Activated naive CD4-positive, alpha-beta T cell treated with Interleukin-2 at 50 U/mL for 16 hours (primary cell): ENCODE measurements at places on chromosomes 2 and 18.

- DNase-seq = no peak
Observed at GRCh38 chr2:27241761-27242613, 20.9 kb downstream of the SLC30A3 start.

GRCh38 chr18:49865401-49865800, 52.1 kb upstream of the ACAA2 start:
- no peak for DNase-seq

- no peak for DNase-seq
Observed at GRCh38 chr2:128472789-128473174, 154.1 kb upstream of the HS6ST1 start.

- DNase-seq = peak; percentile 72
Observed at GRCh38 chr18:77101410-77102258, 30.9 kb downstream of the MBP start.

DNA sequence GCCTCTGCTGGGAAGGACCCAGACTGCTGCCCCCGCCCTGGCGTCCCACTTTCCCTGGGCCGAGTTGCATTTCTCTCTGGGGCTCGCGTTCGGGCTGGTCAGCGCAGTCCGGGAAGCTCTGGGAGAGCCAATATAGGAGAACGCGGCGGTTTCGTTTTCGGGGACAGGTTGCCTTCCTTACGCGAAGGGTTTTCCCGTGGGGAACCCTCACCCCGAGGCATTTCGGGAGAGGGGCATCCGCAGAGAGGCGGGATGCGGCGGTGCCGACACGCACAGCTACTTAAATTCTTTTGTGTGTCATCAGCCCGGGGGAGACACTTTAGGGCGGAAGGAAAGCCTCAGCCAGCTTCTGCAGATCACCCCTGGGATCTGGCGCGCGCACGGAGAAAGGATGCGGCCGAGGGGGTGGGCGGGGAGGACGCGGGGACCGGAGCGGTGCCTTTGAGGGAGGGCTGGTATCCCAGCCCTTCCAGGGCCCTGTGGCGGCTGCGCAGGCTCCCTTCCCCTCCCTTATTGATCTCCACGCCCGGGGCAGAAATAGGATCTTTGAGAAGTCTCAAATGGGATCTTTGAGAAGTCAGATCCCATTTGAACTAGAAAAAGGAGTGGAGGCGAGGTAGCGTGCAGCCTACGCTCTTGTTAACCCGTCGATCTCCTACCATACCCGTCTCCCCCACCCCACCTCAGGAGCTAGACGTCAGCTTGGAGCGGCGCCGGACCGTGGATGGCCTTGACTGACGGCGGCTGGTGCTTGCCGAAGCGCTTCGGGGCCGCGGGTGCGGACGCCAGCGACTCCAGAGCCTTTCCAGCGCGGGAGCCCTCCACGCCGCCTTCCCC, 1.2 kb downstream of the GATA6 start:
- DNase-seq = no peak

DNA sequence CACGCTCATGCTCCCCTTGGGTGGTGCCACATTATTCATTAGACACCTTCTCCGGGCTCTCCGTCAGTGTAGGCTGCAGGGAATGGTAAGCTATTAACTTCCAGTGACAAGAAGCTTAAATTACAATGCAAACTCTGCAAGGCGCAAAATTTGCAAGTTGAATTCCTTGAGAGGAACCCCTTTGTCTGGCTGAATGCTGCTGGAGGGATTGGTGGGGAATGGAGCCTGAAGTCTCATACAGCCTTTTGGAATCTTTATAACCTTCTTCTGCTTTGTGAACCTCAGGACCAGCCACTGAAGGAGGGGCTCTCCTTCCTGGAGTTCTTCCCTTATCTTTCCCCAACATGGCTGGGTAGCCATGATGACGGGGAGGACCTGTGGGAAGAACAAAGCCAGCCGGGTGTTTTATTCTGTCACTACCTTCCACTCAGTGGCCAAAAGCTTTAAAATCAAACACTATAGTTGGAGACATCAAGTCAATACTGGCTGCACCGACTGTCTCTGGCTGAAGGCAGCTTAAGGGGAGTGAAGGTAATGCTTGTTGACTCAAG, 220.9 kb upstream of the EPHA4 start:
- DNase-seq = no peak

DNA sequence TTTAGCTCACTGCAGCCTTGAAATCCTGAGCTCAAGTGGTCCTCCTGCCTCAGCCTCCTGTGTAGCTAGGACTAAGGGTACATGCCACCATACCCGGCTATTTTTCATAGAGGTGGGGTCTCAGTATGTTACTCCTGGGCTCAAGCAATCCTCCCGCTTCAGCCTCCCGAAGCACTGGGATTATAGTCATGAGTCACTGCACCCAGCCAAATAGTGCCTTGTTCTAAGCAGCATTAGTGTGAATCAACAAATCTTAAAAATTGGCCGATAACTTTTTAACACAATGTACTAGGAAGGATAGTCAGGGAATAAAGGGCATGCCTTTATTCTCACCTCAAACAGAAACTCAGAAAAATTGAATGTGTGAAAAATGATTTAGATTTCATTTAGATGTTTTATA, 51.6 kb downstream of the XRCC5 start:
- DNase-seq = no peak

DNA sequence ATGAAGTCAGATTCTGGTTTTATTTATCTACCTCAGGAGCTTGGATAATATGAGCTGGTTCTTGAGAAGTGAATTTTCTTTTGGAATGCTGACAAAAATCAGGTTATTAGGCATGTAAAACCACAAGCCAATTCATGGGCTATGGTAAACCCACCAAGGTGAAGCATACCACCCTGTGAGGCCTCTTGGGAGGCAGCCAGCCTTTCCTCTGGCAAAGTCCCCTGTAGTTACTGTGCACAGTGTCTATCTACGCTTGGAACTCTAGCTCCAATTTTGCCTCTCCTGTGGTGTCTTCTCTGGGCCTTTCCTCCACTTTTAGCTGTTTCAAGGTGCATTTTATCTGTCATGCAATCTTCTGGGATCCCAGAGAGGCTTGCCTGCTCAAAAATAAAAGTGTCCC, 242.7 kb upstream of the ZSWIM2 start:
- no peak for DNase-seq

DNA sequence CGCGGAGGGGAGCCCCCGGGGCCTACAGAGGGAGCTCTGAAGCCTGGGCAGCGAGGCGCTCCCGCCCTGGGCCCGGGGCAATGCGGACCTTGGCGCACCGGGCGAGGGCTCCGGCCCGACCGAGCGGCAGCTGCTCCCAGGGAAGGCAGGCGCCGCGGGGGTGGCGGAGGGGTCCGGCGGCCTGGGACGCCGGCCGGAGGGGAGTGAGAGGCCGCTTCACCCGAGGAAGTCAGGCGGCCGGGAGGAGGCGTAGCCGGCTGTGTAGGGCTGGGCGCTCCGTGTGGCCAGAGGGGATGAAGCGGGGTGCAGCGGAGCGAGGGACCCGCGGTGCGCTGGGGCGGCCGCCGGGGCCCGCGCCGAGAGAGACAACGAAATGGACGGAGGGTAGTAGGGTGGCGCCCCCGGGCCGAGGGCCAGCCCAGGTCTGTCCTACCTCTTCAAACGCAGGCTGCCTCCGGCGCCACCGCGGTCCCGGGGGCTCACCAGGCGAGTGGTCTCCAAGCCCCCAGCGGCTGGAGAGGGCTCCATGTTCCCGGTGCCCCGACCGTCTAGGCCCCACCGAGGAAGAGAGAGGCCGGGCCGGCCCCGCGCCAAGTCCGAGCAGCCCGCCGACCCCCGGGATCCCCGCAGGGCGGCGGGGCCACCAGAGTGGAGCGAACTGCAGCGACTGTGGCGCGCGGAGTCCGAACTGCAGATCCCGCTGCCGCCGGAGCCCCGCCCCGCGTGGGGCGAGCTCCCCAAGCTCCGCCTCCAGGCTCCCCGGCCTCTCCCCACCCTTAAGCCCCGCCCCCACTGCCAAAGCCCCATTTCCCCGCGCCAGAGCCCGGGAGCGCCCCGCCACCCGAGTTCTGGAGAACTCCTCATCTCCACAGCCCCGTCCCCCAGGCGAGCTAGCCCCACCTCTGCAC, at the start of gene SLC30A3:
SLC30A3 (minus strand) TSS at position 669 of the 908 bp plus-strand sequence; CDS start at position 528, 141 bp downstream.
- peak; percentile 72 for DNase-seq

- DNase-seq = no peak
Observed at GRCh38 chr18:26227051-26227670, 916 bp downstream of the TAF4B start.

DNA sequence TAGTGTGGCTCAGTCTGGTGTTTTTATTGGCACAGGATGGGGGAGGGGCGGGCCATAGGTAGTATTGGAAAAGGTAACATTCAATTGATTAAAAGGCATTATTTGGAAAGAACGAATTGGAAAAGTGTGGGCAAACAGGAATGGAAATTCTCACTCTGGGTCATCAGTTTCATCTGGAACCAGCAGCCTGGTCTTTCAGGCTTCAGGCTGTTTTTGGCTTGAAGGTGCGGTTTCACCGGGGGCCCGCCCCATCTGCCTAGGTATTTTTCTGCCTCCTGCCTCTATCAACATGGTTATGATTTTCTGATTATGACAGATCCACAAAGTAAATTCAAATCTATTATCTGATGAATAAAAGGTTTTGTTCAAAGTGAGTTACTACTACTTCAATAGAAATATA, 59.5 kb upstream of the CD28 start:
- DNase-seq = no peak

- no peak for DNase-seq
Observed at GRCh38 chr2:64393383-64394010, 60.5 kb upstream of the LGALSL start.

- no peak for DNase-seq
Observed at GRCh38 chr2:62102402-62102920, 93.5 kb upstream of the B3GNT2 start.

DNA sequence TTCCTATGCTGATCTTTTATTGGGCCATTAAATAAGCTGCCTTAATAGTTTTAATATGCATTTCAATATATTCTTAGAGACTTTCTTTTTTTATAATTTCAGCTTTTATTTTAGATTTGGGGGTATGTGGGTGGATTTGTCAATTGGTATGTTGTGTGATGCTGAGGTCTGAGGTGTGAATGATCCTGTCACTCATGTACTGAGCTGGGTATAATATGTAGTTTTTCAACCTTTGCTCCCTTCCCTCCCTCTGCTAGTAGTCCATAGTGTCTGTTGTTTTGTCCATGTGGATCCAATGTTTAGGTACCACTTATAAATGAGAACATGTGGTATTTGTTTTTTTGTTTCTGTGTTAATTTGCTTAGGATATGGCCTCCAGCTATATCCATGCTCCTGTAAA, 35.5 kb upstream of the PROKR1 start:
- DNase-seq = no peak

- DNase-seq = no peak
Observed at GRCh38 chr18:37065254-37065653, 236.3 kb downstream of the KIAA1328 start.

DNA sequence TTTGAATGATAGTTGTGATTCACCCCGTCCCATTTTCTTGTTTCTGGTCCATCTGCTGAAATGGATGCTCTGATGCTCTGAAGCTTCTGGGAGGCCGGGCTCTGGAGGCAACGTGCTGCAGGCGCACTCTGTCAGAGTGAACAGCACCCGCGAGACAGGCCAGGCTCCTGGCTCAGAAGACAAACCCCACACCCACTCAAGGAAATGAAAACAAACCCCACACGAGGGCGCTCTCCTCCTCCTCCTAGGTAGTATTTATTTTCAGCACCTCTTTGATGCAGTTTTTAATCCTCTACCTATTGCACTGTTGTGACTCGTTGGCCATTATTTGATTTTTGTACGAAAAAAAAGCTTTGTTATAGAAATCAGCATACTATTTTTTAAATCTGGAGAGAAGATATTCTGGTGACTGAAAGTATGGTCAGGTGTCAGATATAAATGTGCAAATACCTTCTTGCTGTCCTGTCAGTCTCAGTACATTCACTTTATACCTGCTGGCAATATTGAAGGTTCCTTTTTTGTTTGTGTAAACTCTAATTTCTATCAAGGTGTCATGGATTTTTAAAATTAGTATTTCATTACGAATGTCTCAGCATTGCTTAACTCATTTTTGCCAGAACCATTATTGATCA, 10.3 kb upstream of the CHST10 start:
- DNase-seq = peak; percentile 67

GRCh38 chr18:50338122-50338521, 36.7 kb upstream of the SKA1 start:
- no peak for DNase-seq

DNA sequence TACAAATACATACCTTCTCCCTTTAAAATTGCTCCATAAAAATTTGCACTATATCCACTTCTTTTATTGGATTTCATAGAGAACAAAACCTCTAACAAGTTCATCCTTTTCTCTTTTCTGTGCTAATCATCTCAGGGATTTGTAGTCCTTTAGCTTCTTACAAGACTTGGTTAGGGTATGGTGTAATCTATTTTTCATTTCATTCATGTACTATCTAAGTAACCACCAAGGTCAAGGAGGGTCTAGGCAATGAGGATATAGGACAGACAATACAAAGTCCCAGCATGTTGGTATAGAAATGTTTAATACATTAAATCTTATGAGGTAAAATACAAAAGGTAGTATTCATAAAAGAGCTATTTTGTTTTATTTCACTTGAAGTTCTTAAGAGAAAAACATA, 17.5 kb downstream of the C2orf69 start:
- DNase-seq = no peak

DNA sequence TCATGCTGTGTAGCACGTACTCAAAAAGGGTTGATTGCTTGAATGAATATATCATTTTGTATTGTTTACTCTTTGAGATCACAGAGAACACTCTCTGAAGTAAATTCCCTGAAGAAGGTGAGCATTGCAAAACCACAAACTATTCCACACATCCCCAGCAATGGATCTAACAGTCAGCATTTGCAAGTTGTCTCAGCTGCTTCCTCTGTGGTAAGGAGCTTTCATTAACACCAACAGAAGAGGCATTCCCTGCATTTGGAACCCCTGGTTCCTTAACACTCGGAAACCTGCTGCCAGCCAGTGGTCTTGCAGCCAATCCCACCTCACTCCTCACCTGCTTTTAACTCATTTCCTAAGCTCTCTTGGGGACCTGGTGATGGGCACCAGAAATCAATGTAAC, 108.4 kb downstream of the IRS1 start:
- DNase-seq = no peak

DNA sequence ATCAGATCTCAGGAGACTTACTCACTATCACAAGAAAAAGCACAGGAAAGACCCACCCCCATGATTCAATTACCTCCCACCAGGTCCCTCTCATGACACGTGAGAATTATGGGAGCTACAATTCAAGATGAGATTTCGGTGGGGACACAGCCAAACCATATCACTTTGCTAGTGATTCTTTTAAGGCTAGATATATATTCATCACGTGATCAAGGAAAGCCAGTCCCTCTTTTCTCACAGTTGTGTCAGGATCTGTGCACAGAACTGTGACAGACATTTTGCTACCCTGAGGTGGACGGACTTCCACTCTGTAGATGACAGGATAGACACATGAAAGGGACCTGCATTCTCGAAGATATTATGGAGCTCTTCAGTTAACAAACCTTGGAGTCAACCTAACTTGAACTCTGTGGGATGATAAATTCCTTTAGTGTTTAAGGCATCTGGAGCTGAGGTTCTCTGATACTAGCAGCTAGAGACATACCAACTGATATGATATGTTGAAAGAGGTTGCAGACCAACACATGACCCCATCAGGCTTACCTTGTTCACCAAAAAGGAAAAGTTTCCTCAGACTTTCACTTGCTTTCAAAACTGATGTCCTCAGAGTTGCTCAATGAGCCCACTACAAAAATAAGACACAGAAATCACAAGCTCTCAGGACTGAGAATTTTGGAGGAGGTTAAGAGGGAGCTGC, 66.3 kb upstream of the SCG2 start:
- DNase-seq = no peak
